ENCODE measurements at places on chromosomes 1 and 21.

DNA sequence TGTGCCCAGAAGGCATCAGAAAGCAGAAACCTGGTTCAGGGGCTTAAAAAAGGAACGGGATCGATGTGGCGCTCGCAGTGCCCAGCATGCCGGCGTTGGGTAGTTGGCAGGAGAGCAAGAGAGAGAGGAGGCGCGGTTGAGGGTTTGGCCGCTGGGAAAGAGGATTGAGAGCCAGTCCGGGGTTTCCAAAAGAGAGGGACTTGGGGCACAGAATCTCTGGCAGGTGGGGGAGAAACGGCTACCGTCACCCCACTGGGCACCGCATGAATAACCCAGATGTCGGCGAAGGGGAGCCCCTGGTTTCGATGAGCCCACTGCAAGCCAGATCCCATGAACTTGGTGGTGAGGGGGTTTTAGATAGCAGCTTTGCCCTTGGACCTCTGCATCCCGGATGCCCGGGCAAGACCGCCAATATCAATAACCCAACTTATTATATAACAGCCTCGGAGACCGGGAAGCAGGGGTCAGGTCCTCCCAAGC, 60.4 kb upstream of the ACOT11 start:
- DNase-seq: no peak

GRCh38 chr1:18722270-18722669, 91.6 kb downstream of the PAX7 start:
- no peak for DNase-seq

- no peak for DNase-seq
These were observed 159.8 kb upstream of the KCNJ6 start for GRCh38 chr21:38075833-38076587.

DNA sequence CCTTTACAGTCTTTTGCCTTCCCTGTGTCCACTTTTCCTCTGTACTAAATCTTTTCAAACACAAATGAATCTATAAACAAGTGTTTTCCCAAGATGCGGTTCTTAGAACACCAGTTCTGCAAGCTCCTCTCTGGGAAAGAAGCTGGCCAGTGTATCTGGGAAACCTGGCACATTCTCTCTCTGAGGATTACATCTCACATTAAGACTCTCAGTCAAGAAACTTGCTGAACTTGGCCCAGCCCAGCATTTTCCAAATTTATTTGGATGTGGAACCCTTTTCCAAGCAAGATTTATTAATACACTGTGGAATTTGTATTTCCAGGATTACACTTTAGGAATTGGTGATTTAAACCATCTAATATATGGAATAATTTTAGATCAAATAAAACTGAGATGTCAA, 105.7 kb downstream of the ZNF281 start:
- DNase-seq: no peak

GRCh38 chr1:184770181-184770979, 15.7 kb upstream of the EDEM3 start:
- no peak for DNase-seq

- DNase-seq: no peak
These were observed 12.5 kb downstream of the AGRN start for GRCh38 chr1:1032424-1032823.

Data from IMR-90 (cell line).